ENCODE measurements at places on chromosomes 4 and X. TPM values are rescaled to one million over a fixed set of nuclear protein-coding genes. Genes with fewer than 3 reads are reported as not detected.

Gene HSFX4
- total RNA-seq: not detected

Gene IL1RAPL1
- total RNA-seq: 1.6 TPM

Gene HPSE
- total RNA-seq: 0.16 TPM

Gene SMIM31
- total RNA-seq: not detected

Gene DNAAF6
- not detected for total RNA-seq

Gene SUPT20HL2
- not detected for total RNA-seq

Gene HPGDS
- total RNA-seq: not detected

Gene TMEM150C
- 2.2 TPM for total RNA-seq

Gene LINC00632
- total RNA-seq: 24.8 TPM
